Stimulated activated naive CD8-positive, alpha-beta T cell treated with anti-CD3 and anti-CD28 coated beads, Interleukin-15, Interleukin-2, amounts not matched to agents 100 U/mL and 50 U/mL, for 24 hours (primary cell): ENCODE measurements at places on chromosomes 12 and 14.

DNA sequence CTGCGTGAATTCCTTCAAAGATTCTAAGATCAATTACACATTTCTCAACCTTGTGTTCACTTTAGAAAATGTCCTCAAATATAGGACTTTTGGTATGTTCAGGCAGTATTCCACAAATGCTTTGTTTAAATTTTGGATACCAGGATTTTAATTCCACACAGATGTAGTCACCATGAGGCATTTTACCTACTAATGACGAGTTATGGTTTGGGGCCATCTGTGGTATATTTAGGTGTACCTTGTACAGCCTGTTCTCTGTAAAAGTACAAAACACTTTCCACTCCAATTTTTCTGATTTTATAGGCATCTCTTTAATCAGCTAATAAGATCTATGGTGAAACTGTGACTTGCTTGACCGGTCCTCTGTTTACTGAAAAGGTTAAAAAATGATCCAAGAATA lies 275.7 kb upstream of the PRICKLE1 start:
- no peak for DNase-seq

DNA sequence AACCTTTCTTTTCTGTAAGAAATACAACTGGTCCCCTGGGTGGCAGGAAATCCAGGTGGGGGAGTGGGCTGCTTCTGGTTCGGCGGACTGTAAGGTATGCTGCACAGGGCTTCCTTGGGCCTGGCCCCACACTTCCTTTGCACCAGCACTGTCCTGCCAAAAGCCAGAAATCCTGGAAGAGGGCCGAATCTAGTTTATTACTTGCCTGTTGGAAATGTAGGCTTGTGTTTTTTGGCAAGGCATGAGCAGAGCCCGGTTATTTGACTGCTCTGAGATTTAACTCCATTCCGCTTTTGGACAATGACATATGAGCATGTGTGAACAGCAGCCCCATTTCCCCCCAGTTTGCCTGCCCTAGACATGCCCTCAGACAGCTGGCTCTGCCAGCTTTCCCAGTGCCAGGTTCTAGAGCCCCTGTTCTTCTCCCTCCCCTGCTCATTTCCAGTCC lies 86.6 kb downstream of the BORCS5 start:
- no peak for DNase-seq

DNA sequence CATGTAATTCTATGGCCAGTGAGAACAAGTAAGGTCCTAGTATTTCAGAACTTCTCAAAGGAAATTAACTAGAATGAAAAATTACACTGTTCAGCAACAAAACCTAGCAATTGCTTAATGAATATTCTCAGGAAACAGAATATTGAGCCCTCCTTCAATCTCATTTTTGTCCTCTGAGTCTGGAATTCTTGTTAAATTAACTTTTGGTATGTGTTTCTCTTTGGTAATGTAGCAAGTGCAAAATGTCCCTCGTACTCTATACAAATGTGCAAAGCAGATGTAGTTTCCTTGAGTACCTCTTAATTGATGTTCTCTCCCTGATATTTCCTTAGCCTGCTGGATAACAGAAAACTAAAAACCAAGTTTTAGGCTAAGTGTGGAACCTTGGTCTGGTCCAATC lies 190.8 kb upstream of the CNOT2 start:
- no peak for DNase-seq

DNA sequence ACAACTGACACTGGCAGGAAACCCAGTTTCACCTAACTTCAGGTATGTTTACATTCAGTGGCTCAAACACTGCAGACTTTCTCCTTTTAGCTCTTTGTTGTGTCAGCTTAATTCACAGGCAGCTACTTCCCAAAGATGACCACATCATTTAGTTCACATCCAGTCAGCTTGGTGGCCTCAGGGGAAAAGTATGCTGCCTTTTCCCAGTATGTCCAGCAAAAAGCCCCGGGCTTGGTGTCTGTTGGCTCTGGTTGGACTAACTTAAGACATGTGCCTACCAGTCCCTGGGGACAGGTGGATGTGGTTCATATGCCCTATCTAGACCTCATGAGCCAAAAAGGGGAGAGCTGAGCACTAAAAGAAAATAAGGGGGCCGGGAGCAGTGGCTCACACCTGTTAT lies 56.4 kb downstream of the GOLGA5 start:
- DNase-seq: no peak

DNA sequence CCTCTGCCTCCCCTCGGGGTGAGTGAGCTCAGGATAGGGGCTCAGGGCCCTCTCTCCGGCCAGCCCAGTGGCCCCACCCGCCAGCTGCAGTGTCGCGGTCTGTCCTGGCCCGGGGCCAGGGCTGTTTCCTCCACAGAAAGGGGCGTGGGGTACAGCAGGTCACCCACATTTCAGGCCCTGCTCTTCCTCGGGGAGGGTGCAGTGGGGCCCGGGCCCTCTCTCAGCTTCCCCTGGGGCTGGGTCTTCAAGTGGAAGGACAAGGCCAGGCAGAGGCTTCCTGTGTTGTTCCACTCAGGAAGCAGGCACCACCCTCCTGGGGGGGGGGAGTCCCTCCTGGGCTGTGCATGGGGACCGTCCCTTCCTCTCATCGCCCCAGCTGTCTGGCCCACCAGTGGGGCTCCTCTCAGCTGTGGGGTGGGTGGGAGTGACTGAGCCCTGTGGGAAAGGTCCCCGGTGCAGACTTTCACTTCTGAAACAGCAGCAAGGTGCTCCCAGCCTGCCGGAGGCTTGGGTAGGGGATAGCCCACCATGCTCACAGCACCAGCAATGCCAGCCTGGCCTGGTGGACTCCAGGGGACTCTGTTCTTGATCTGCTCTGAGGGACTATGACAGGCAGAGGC lies 3.7 kb downstream of the GPR132 start:
- peak; percentile 84 for DNase-seq

DNA sequence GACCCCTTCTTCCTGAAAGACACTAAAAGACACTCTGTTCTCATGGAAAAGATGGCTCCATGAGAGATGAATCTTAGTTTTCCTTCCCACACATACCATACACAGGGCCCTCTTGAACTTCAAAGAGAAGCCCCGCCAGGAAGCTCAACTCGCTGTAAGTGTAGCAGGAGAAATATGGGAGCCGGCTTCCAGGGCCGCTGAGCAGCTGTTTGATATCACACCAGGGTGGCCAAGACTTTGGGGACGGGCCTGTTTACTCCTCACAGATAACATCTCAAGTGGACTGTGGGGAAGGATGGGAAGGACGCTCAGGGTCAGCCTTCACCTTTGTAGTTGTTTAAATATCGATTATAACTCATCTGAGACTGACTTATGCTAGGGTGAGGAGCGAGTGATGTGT lies 235.5 kb upstream of the TBX3 start:
- no peak for DNase-seq

DNA sequence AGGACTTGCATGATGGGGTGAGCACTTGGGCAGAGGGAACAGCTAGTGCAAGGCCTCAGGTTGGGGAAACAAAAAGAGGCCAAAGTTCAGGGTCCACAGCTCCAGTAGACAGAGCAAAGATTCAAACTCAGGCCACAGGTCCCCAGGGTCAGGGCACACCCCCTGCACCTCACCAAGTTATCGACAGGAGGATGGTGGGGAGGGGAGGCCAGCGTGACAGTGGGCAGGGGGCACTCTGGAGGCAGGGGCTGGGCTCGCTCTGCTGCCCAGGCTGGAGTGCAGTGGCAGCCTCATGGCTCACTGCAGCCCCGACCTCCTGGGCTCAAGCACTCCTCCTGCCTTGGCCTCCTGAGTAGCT lies 32.4 kb upstream of the ULK1 start:
- DNase-seq: no peak

DNA sequence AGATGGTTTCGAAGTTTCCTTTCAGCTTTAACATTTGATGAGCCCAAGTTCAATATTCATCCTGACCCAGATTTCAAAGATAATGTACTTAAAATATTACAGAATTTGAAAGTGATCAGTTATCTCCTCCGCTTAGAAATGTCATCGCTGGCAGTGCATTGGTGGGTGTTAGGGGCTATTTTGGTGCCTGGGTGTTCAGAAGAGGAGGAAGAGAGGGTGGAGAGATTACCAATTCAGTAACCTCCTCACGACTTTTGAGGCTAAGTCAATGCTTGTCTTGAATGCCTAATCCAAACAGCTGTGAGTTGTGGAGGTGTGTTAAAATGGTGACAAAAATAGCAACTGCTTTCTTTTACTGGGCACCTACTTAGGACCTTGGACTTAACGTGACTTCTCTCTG lies 13.8 kb upstream of the DGLUCY start:
- no peak for DNase-seq

DNA sequence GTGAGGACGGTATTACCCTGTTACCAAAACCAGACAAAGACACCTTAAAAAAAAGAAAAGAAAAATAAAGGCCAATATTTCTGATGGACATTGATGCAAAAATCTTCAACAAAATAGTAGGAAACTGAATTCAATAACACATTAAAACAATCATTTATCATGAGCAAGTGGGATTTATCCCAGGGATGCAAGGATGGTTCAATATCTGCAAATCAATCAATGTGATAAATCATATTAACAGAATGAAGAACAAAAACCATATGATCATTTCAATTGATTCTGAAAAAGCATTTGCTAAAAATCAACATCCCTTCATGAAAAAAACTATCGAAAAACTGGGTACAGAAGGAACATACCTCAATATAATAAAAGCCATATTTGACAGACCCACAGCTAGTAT lies 32.3 kb upstream of the ATP2B1 start:
- DNase-seq: no peak

DNA sequence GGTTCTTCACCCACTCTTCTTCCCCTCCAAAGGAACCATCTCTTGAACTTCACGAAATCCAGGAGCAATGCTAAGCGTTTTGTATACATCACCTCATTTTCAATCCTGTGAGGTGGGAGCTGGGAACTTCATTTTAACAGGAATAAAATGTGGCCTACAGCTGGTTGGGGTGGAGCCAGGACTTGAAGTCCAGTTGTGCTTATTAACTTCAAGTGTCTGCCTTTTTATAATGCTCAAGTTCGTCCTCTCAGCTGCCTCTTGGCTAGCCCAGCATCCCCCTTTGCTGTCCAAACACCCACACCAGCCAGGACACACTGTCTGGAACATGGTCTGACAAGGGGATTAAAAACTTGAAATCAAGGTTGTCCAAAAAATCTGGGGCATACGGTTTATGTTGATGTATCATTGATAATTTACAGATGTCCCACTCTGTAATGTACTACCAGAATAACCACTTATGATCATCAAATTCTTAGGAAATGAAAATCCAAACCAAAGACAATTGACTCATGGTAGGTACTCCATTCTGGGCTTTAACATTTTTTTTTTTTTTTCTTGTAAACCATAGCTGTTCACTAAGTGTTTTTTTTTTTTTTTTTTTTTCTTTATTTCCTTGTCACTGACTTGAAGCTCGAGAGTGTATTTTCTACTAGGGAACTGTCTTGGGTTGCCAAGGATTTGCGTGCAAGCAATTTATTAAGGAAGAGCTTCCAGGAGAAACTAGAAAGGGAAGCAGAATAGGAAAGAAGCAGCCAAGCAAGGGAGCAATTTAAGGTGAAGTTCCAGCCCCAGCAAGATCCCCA lies 252.3 kb downstream of the EFCAB11 start:
- no peak for DNase-seq
